ENCODE measurements at places on chromosomes 7 and 10.

DNA sequence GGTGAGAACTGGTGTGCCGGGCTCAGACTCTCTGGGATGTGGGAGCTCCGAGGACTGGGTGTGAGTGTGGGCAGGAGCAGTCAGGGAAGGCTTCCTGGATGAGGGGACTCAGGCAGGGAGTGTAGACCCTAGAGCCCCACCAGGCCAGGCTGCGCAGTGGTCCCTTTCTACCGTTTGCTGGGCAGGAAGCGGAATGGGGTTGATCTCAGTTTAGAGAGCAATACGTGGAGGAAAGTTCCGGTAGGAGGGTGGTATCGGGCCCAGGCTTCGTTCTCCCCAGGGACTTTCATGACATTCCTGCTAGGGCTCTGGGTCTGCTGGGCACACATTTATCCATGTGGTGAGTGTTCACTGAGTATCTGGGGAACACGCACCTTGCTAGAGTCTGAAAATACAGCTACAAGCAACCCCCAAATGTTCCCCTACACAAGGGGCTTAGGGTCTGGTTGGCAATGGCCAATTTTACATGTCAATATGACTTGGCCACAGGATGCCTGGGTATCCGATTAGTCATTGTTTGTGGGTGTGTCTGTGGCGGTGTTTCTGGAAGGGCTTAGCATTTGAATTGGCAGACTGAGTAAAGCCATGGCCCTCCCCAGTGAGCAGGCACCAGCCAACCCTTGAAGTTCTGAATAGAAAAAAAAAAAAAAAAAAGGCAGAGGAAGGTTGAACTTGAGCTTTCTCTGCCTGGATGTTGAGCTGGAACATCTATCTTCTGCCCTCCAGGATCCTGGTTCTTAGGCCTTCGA lies 20.8 kb downstream of the GHRHR start:
- peak; percentile 8 for DNase-seq

DNA sequence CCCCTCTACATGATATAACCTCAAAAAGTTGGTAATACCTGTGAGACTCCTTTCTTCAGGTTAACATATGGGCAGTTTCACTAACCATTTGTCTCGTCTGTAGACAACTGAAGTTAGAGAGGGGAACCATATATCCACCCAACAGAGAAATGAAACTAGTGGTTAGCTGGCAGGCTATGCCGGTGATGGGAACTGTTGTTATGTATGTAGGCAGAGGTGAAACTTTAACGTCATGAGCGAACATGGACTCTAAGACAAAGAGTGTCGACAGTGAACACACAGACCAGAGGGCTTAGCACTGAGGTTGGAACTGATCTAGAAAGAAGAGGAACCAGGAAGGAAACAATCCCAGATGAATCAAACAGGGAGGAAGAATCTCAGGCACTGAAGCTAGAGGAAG lies 112.4 kb downstream of the ELMO1 start:
- DNase-seq = no peak

GRCh38 chr7:140607441-140607989 lies 33.1 kb downstream of the DENND2A start:
- DNase-seq = no peak

DNA sequence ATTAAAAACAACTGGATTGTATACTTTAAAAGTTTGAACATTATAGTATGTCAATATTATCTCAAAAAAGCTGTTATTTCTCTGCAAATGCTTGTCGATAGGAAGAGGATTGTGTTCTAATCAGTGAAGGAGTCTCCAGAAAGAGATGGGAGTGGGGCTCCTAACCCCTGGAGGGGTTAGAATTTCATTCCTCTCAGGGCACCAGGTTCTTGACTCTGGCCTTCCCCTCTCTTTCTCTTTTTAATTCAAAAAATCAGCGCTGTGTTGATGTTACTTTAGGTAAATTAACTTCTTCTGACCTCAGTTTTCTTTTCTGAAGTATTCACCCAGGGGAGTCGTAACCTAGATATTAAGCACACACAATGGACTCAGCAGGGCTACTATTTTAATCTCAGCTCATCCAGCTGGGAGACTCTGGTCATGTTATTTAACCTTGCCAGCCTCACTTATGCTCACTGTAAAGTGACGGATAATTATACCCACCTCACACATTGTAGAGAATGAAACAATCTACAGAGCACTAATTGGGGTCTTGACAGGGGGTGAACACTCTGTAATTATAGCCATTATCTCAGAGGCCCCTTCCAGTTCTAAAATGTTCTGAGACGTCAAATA lies 59.4 kb downstream of the GCC1 start:
- DNase-seq = no peak

DNA sequence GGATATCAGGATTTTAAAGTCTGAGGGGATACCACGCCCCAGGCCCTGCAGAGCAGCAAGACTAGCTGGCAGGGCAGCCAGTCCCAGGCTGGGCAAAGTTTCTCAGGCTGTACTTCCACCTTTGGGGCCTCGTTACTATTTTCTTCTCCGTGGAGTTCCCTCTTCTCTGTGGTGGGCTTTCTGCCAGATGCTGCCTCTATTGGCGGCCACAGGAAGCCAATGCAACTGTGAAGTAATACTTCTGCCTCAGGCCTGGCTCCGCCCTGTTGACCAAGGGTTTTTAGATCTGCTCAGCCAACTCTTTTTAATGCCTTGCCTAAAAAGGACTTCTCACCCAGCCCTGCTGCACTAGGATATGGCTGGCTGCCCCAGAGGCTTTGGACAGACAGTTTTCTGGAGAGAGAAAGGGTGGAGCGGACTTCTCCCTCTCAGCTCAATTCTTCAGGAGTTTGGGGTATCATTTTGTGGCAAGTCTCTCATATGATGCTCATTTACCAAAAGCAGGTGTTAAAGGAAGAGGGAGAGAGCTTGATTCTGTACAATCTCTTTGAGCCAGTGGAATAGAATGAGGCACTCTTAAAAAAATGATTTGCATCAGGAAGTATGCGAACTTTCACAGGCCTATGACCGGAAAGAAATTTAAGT lies 67.4 kb downstream of the HHEX start:
- peak; percentile 89 for DNase-seq

- no peak for DNase-seq
These were observed 59.7 kb upstream of the CDK14 start for GRCh38 chr7:90536449-90536848.

DNA sequence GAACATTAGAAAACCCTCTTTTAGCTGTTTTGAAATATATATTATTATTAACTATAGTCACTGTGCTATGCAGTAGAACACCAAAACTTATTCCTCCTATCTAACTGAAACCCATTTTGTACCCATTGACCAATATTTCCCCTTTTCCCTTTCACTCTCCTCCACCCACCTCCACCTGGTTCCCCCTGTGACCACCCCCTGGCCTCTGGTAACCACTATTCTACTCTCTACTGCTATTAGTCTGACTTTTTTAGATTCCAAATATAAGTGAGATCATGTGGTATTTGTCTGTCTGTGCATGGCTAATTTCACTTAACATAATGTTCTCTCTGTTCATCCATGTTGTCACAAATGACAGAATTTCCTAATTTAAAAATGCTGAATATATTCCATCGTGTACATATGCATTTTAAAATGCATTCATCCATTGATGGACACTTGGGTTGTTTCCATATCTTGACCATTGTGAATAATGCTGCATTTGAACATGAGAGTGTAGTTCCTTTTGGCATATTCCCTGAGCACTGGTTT lies 18.7 kb downstream of the TBC1D12 start:
- DNase-seq = no peak

DNA sequence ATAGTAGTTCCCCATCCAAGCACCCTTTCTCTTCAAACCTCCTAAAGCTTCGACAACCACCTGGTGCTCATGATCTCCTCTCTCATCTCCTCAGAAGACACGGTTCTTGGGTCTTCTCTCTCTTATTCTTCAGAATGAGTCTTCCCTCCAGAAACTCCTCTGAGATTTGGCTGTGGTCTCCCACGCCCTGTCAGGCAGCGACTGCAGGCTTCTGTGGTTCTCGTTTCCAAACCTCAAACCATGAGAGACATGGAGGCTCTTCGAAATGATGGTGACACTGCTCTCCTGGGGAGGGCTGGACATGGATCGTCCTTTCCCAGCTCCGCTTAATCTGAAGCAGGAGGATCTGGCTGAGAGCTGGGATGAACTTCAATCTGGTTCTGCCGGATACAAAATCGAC lies 78.6 kb upstream of the PITRM1 start:
- no peak for DNase-seq

GRCh38 chr7:15525652-15526263 lies 36.1 kb downstream of the AGMO start:
- DNase-seq = no peak

DNA sequence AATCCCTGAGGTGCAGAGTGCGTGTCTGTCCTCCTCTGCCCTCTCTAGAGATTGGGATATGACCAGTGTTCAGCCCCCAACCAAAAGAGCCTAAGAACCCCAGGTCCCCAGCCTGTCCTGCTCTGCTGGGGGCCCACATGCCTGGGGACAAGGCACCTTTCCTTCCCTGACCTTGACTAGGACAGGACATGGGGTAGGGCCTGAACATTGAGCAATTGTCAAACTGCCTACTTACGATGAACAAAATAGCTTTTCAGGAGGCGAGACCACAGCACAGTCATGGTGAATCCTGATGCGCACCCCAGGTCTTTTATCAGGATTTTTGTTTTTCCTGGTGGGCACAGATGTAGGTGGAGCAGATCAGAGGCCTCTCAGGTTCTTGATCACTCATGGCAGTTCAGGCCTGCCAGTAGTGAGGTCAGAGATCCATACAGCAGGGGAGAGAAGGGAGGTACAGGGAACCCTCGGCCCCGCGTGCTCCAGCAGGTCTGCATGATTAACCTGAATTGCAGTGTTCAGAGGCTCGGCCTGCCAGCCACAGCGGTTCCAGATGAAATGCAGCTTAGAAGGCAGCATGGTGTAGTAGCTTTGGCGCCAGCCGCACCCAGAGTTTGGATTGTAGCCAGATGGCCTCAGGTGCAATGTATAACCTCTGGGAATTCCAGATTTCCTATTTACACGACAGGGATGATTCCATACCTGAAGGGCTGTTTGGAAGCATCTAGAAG lies 191.3 kb downstream of the CUX1 start:
- DNase-seq = no peak

DNA sequence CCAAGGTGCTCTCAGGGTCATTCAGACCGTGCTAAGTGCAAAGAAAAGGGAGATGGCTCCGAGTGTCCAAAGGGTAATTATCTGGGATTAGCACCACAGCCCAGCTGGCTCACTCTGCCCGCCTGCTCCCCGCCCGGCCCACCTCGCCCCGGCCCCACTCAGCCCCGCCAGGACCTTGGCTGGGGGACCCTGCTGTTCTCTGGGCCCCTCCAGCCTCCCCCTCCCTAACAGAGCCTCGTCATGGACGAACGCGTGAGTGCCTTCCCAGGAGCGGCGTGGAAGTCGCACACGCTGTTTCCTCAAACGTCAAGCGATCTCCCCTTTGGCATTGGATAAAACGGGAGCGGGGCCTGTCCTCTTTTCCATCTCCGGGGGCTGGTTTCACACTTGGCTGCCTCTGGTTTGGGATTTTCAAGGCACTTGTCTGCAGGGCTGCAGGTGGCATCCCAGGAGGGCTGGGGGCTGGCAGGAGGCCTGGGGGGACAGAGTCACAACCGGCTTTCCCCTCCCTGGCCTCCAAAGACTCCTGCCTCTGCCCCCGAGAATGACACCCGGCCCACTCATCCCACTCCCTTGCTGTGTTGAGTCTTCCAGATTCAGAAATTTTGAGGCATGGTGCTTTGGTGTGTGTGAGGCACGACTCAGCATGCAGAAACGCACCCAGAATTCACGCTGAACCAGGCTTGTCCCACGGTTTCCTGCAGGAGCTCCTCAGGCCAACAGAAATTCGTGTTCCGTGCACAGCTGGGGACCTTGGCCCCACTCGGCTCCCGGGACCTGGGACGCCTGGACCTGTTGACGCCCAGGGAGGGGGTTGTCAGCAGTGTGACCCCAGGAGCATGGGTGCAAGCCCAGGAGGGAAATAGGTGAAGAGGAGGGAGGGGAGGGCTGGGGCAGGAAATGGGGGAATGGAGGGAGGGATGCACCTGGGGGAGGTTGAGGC lies 110.0 kb downstream of the PDGFA start:
- no peak for DNase-seq

- peak; percentile 8 for DNase-seq
These were observed 120.1 kb downstream of the PTPN20 start for GRCh38 chr10:47031211-47031900.

GRCh38 chr7:15752377-15752776 lies 65.9 kb upstream of the MEOX2 start:
- no peak for DNase-seq

DNA sequence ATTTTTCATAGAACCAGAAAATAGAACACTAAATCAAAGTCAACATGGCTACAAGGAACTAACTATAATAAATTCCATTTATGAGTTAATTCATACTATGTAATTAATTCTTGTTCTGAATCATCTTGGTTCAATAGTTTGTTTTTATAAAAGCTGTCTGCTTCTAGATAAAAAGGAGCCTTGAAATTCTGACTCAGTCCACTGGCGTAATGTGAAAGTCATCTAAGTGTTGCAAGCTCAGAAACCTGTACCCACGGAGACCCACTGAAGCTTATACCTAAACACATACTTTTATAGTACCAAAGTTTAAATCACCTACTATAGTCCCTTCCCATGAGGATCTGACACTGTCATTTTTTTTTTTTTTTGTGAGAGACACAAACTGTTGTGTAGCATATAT lies 489.4 kb downstream of the SEMA3D start:
- DNase-seq = no peak

DNA sequence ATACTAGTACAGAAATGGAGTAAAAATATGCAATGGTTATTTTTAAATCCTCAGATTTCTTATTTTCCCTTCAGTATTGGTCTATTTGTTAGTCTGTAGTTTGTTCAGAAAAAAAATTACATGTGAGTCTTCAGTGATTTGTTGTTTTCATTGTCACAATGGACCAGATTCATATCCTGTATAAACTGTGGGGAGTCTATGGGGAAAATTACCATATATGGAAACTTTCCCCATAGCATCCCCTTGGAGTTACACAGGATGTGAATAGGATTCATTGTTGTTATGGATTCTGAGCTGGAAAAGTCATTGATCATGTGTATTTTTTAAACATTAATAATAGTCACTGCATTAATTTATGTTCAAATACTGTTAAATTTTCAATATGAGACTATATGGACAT lies 72.6 kb downstream of the ST7 start:
- DNase-seq = no peak

- DNase-seq = no peak
These were observed 53.4 kb upstream of the GDF10 start for GRCh38 chr10:47246406-47247147.

DNA sequence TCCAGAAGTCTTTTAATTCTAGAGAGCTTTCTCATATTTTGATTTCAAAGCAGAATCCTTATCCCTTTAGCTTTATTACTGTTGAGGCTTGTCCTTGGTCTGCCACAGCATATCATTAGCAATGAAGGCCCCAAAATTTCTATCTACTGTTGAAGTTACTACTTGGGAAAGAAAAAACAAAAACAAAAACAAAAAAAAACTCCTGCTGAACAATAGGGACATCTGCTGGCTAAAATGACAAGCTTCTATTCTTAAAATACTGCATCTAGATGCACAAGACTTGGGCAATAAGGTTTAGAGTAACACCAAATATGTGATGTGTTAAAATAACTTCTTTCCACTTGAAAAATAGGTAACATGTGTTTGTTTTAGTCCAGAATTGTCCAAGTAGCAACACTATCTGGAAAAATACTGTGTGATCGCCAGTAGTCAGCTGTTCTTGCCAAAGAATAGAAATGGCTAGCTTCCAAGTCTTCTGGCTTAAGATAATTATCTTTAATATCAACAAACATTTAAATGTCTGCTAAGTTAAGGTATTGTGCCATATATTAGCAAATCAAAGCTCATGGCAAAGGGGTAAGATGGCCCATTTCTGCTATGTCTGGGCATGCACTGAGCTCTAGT lies 3.8 kb upstream of the DMTF1 start:
- peak; percentile 54 for DNase-seq
